ENCODE measurements at places on chromosomes 7 and 10.

DNA sequence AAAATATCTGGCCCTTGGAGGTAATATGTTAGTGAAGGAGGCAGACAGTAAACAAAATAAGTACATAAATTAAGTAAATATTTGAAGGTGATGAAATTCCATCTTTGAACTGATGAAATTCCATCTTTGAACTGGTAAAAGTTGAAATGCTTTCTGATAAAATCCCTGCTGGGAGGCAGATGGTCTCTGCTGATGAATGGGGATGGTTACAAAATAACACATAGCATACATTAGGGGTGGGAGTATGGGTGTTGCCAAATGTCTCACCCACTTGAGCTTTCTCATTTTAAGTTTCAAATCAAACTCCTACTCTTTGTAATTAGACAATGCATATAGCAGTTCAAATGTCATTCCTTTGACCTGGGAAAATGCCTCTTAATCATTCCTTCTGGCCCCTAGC is 77.5 kb upstream of the SORCS3 start:
- no peak for DNase-seq

- no peak for DNase-seq
Measured at GRCh38 chr7:144035385-144035784, 13.4 kb upstream of the OR2A5 start.

DNA sequence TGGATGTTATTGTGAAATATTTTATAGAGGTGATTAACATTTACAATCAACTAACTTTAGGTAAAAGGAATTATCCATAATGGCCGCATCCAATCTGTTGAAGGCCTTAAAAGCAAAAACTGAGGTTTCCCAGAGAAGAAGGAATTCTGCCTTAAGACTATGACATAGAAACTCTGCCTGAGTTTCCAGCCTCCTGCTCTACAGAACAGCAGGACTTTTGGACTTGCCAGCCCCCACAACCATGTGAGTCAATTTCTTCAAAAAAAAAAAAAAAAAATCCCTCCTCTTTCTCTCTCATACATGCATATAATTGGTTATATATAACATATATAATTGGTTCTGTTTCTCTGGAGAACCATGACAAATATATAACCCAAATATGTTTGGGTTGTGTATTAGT is 15.4 kb downstream of the SLC25A28 start:
- DNase-seq = no peak

GRCh38 chr7:77935652-77936348 is 137.2 kb downstream of the PHTF2 start:
- DNase-seq = no peak

- no peak for DNase-seq
Measured at GRCh38 chr10:111107023-111107422, 30.2 kb downstream of the ADRA2A start.

DNA sequence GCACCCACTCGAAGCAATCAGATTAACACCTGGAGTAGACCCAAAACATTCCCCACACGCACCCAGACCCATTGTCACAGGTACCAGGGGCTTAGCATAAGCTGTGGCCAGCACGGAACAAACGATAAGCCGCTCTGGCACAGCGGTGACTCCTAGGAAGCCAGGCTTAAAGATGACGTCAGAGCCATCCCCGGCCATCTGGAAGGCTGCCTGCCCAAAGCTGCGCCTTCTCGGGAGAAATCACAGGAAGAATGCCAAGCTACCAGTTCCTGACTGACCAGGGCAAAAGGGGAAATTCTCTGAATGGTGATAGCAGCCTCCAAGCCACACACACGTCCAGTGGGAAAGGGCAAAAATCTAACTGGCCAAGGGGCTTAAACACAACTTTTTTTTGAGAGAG is 13.0 kb upstream of the WIPI2 start:
- DNase-seq = no peak

DNA sequence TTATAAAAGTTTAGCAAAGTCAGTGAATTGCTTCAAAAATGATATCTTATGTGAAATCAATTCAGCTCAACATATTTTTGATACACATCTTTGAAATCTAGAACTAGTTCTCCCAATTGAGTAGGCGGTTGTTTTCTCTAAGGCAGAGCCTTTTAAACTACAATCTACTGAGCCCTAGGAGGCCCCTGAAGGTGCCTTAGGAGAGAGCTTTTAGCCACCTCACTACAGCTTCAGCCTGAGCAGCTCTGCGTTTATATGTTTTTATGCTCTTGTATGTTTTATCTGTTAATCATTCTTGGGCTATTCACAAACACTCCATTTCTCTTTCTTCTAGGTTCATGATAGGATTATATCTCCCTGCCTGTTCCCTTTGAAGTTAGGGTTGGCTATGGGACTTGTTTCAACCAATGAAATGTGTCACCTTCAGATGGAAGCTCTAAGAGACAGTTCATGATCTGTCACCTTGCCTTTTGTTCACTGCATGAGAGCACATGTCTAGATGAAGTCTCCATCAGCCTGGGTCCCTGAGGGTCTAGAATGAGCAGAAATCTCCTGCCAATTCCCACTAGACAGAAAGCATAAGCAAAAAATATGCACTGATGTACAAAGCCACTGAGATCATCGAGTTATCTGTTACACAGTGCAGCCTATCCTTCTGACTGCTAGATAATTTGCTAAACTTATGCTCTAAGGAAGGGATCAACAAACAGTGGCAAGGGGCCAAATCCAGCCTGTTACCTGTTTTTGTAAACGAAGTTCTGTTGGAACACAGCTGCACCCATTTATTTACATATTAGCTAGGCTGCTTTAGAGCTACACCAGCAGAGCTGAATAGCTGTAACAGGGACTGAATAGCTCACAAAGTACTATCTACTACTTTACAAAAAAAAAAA is 128.5 kb upstream of the CDK1 start:
- DNase-seq = no peak

GRCh38 chr7:16875861-16876260 is 5.9 kb downstream of the AGR3 start:
- DNase-seq = no peak

- DNase-seq = no peak
Measured at GRCh38 chr10:43253461-43254198, 13.2 kb downstream of the RASGEF1A start.

- no peak for DNase-seq
Measured at GRCh38 chr7:91248996-91249395, 15.2 kb upstream of the FZD1 start.

GRCh38 chr10:131928248-131929095 is 27.7 kb downstream of the PPP2R2D start:
- no peak for DNase-seq

DNA sequence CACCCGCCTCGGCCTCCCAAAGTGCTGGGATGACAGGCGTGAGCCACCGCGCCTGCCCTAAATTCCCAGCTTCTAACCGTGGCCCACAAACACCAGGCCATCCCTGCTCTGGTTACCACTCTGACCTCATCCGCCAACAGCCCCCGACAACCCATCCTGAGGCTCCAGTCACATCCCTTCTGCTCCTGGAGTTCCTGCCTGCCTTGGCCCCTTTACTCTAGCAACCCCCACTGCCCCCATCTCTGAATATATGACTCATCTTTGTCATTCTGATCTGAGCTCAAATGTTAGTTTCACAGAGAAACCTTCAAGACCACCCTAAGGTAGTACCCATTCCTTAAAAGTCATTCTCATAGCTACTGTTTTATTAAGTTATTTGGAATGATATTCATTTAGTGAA is 26.6 kb downstream of the RHEB start:
- DNase-seq = peak; percentile 41

- DNase-seq = no peak
Measured at GRCh38 chr10:103083977-103084320, 109.1 kb downstream of the NT5C2 start.

- no peak for DNase-seq
Measured at GRCh38 chr7:69708857-69709256, 110.6 kb downstream of the AUTS2 start.

- no peak for DNase-seq
Measured at GRCh38 chr10:105188737-105189462, 547.8 kb downstream of the SORCS3 start.

- no peak for DNase-seq
Measured at GRCh38 chr7:25206765-25207164, 21.5 kb downstream of the NPVF start.

DNA sequence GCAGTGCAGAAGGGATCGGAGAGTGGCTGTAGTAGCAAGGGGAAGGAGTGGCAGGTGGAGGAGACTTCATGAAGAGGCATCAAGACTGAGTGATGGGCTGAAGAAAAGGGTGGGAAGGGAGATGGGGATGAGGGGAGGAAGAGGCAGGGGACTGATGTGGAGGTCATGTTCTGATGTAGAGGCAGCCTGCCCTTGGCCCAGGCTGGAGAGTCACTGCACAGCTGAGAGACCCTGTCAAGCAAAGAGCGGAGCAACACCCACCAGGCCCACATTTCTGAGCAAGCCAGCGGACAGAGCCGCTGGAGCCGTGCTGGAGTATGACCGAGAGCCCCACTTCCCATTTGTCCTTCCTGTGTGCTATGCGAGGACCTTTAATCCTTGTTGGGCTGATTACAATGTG is 501.6 kb upstream of the MKI67 start:
- no peak for DNase-seq

DNA sequence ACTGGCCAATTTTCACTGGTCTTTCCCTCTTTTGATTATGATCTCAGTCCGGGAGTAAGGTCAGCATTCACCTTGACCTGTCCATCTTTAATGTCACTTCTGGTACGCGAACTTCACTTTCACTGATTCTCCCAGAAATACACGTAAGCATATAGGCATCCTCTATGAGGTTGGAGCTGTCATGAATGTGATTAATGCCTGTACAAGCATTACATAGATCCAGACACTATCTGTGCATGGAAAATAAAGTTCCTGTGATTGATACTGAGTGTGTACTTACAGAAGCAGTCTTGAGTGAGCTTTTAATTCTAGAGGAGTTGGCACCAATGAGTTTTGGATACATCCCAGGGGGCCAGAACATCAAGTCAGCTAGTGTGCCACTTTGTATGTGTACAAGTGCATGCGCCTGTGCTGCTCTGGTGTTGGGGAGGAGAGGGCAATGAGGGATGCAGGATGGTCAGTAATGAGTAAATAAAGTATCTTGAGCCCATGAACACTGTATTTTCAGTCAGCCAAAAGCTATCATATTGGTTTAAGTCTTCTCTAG is 6.0 kb downstream of the PTPRZ1 start:
- no peak for DNase-seq

- DNase-seq = no peak
Measured at GRCh38 chr10:22837771-22838170, 90.1 kb upstream of the ARMC3 start.

DNA sequence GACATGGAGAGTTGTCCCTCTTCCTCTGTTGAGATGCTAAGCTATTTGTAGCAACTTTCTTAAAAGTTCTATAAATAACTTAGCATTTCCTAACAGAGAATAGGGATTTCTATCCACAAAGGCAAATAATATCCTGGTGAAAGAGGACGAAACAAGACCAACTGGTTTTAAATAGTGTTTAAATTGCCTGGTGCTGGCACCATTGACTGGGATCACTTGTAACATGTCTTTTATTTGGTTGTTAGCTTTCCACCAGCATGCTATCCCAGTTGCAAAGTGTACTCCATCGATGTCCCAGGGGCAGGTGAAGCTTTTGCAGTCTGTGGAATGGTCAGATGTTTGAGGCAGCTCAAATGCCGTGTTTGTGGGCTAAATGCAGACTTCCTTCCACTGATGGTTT is 3.7 kb downstream of the SUFU start:
- DNase-seq = no peak

- peak; percentile 92 for DNase-seq
Measured at GRCh38 chr10:29784175-29784773, 149.5 kb upstream of the SVIL start.

DNA sequence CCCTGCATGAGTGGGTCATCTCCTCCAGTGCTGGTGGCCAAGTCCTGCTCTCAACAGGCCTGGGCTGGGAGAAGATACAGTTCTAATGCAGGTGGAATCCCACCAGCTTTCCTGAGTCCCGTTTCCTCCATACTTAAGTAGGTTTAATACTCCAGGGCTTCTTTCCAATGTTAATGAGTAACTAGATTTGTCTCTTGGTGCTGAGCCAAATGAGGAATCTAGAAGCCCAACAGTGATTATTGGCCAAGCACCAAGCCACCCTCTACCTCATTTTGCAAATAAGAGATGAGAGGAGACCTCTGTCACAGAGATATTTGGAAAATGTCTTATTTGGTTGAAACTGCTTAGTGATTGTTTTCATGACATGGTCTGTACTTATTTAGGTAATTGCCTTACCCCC is 37.1 kb downstream of the STARD3NL start:
- no peak for DNase-seq

- no peak for DNase-seq
Measured at GRCh38 chr10:132494866-132495630, 42.5 kb upstream of the INPP5A start.

DNA sequence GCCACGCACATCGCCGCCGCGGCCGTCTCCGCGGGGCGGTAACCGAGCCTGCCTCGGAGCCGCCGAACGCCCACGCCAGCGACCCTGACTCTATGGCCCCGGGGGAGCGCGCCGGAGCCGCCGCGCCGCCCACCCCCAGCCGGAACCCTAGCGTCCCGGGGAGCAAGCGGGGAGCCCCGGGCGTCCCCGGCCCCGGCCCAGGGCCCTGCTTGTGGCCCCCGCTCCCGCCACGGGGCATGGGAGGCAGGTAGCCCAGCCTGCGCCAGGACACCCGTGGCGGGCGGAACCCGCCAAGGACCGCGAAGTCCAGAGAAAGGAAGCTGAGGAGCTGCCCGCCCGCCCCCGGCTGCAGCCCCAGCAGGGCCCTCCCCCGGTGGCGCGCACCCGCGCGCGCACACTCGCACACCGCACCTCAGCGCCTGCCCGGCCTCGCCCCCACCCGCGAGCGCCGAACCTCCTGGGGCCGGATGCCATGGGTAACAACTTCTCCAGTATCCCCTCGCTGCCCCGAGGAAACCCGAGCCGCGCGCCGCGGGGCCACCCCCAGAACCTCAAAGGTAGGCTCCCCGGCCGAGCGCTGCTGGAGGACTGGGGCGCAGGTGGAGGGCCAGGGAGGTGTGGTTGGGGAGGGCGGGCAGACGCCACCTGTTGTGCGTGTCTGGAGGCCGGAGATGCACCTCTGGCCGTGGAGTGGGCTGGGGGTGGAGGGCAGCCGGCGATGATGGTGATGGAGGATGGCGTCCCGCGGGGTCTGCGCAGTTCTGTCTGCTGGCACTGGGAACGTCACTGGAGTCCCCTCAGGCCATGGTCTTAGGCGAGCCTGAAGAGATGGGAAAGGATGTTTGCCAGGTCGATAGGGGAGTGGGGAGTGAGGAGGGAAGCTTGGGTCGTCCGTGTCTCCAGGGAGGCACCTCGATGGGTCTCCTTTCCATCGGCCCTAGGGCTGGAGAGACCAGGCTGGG is 692 bp downstream of the NEURL1 start:
- DNase-seq = peak; percentile 42

DNA sequence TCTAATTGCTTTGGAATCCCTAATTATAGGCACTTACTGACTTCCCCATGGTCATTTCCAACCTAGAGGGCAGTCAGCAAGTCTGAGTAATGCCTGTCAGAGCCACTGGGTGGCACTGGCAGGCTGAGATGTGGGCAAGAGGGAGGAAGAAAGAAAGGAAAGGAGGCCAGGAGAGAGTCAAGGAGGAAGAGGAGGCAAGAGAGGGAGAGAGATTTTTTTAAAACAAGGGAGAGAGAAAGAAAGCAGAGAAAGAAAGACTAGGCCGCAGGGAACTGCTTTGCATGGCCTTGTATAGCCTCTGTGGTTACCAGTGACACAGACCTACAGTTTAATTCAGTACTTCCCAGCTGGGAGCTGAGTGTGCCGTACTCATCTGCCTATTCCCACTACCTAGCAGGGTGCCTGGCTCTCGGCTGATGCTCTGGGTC is 210.4 kb upstream of the ADO start:
- peak; percentile 77 for DNase-seq

All from ELF-1 (cell line).